ENCODE measurements at places on chromosomes 16 and 17. TPM values are rescaled to one million over a fixed set of nuclear protein-coding genes. Genes with fewer than 3 reads are reported as not detected.

ESRP2 gene
- total RNA-seq: 0.26 TPM

DNA sequence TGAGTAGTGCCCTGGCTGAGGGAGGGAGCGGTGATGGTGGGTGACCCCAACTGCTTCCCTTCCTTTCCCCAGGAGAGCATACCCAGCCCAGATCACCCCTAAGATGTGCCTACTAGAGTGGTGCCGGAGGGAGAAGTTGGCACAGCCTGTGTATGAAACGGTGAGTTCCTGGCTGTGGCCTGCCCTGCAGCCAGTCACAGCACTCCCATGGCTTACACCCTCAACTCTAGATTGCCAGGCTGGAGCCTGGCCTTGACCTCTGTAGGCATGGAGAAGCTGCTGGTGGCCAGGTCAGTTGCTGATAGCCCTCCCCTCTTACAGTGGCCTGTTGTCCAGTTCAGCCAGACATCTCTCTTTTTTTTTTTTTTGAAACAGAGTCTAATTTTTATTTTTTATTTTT lies 8.6 kb upstream of the NFATC3 start:
- H3K4me3 ChIP-seq: no peak overlapping the region
- H3K36me3 ChIP-seq: no peaks in the 10 kb centered on the region
- H3K27ac ChIP-seq: no peak overlapping the region

GRCh38 chr16:17414421-17414820 lies 56.3 kb downstream of the XYLT1 start:
- H3K4me1 ChIP-seq: peaks cover 45% of the 10 kb centered on the region
- no peaks in the 10 kb centered on the region for H3K27me3 ChIP-seq
- H3K36me3 ChIP-seq: no peaks in the 10 kb centered on the region
- H3K27ac ChIP-seq: no peak overlapping the region
- no peak for DNase-seq

DNA sequence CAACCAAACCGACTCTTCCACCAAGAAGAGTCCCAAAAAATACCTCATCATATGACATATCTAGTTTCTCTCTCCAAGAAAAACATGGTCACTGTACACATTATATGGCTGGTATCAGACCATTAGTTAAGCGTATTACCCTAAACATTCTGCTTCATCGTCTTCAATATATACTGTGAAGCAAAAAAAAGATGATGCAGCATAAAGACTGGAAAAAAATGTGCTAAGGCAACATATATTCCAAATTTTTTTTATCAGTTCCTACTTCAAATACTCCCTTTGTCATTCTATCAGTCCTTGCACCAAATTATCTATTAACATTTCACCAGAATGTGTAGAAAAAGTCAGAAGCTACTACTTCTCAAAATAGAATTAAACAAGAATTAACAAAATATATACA lies 42.9 kb downstream of the STX8 start:
- no peak overlapping the region for H3K4me3 ChIP-seq
- H3K27ac ChIP-seq: no peak overlapping the region
- no peaks in the 10 kb centered on the region for H3K36me3 ChIP-seq
- no peaks in the 10 kb centered on the region for H3K4me1 ChIP-seq

GRCh38 chr16:86072328-86073102 lies 173.6 kb downstream of the IRF8 start:
- H3K36me3 ChIP-seq: no peaks in the 10 kb centered on the region
- no peak for DNase-seq
- H3K4me1 ChIP-seq: no peaks in the 10 kb centered on the region
- no peak overlapping the region for H3K4me3 ChIP-seq
- no peaks in the 10 kb centered on the region for H3K27me3 ChIP-seq
- no peak overlapping the region for H3K27ac ChIP-seq

- H3K36me3 ChIP-seq: no peaks in the 10 kb centered on the region
- peak; percentile 84 for DNase-seq
- H3K27me3 ChIP-seq: no peaks in the 10 kb centered on the region
- peaks cover 20% of the 10 kb centered on the region for H3K4me1 ChIP-seq
- peak within 1 kb of the TSS; percentile 70 for H3K27ac ChIP-seq
These were observed at the start of gene GHDC for GRCh38 chr17:42193969-42194899. Gene GHDC, minus strand, starts transcription at chr17:42194494. Its CDS starts 913 bp downstream, at chr17:42193581.

- H3K4me1 ChIP-seq: no peaks in the 10 kb centered on the region
- H3K4me3 ChIP-seq: no peak overlapping the region
- no peak overlapping the region for H3K27ac ChIP-seq
- no peak for DNase-seq
These were observed 16.2 kb downstream of the PITPNA start for GRCh38 chr17:1546292-1546922.

- no peaks in the 10 kb centered on the region for H3K36me3 ChIP-seq
- H3K4me3 ChIP-seq: no peak overlapping the region
- H3K4me1 ChIP-seq: peaks cover 23% of the 10 kb centered on the region
- DNase-seq: no peak
These were observed 33.0 kb upstream of the TMC5 start for GRCh38 chr16:19384656-19385055.

Data from CD4-positive, alpha-beta memory T cell (primary cell).